ENCODE measurements at places on chromosomes 1 and 21. TPM values are rescaled to one million over a fixed set of nuclear protein-coding genes. Genes with fewer than 3 reads are reported as not detected.

DNA sequence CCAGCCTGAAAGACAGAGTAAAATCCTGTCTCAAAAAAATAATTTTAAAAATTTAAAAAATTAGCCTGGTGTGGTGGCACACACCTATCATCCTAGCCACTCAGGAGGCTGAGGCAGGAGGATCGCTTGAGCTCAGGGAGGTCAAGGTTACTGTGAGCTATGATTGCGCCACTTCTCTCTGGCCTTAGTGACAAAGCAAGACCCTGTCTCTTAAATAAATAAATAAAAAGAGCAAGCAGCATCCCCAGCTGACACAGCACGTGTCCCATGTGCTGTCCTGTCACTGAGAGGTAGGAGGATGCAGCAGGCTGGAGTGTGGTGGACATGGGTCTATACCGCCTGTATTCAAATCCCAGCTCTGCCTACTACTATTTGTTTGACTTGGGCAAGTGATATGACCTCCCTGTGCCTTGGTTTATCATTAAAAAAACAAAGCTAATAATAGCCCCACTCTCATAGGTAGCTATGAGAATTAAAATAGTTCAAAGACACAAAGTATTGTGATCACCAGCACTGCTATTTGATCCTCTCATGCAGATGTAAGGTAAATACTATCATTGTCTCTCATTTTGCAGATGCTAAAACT lies 22.2 kb upstream of the ECE1 start:
- no peak for DNase-seq

DNA sequence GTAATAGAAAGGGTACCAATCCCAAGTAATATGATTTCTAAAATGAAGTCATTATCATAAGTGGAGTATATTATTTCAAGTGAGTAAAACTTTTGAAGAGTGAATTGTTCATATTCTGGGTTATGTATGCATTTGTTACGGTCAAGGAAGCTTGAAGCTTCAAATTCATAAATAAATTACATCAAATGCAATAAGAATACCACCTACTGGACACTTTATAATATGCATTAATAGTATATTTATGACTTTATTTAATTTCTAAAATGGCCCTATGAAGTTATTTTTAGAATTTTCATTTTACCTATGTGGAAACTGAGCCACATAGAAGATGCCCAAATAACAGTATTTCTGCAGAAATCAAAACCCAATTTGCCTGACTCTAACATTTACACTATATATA lies 260.6 kb downstream of the SMYD3 start:
- no peak for DNase-seq

DNA sequence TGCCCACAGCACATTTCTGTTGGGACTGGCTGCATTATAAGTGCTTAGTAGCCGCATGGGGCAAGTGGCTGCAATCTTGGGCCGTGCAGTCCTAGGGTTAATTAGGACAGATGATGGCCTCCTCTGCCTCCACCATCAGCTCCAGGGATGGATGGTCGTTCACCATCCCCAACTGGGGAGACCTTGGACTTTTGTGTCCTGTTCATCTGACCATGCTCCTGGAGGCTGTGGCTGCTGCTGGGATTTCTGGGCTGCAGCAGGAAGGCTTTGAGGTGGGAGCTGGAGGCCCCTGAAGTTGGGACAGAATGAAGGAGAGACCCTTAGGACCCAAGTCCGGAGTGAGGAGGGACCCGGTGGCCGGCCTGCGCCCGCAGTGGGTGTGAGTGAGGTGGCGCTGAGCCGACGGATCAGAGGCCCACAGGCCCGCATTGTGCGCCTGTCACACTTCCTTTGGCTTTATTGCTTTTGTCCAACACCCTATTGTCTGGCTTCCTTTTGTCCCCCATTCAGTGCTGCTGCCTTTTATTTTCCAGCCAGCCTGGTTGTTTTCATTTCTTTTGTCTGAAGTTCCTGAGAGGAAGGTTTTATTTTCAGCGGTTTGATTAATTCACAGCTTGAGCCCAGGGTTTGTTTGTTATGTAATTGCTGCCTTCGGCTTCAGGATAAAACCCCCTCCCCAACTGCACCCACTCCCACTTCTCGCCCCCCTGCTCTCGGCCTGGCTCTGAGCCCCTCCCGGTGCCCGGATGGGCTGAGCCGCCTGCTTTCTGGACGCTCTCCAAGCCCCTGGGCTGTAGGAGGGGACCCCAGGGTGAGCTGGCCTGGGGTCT lies 35.6 kb downstream of the SOX13 start:
- DNase-seq: no peak

DNA sequence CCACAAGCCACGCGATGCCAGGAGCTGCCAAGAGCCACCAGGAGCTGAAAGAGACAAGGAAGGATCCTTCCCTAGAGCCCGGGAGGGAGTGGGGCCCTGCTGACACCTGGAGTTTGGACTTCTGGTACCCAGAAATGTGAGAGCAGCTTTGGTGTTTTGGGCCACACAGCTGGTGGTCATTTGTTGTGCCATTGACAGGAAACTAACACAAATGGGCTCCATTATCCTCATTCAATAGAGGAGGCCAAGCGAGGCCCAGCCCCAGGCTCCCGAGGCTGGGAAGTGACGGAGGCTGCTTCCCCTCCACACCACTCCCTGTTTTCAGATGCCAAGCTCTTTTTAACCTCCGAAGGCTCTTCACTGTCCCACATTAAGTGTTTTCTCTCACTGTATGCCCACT lies 25.5 kb downstream of the DHRS3 start:
- DNase-seq: no peak

DNA sequence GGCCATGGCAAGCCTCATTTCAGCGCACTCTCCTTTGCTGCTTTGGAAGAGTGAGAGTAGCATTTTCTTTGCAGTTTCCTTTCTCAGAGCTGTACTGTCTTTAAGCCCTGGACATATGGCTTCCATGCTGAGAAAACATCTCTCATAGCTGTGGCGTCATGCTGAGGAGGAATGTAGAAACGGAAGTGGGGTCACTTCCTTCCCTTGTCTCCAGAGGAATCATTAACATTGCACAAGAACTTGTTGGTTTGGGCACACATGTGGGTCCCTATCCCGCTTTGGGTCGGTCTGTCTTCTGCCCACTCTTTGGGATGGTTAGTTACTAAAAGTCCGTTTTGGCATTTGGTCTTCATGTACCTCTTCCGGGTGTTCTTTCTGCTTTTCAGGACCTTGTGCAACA lies 5.6 kb downstream of the MFN2 start:
- DNase-seq: no peak

DNA sequence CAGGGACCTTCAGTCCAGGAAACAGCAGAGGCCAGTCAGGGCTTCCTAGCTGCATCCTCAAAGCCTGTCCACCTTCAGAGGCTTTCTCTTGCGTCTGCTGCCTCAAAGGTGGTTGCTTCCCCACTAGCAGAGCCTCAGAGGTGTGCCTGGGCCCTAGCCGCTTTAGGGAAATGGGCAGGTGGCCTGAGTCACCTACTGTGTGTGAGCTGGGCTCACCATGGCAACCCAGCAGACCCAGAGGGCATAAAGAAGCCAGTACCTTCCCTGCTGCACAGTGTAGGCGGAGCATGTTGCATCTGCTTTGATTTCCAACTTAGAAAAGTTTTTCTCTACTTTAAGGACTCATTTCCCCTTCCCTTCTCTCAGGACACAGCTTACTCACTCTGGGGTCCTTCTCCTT lies 12.5 kb downstream of the SLC9A1 start:
- no peak for DNase-seq

ZSWIM5 gene
- total RNA-seq: 0.48 TPM

Measured in omental fat pad (tissue), 4 donors.